ENCODE measurements at places on chromosomes 7 and 10.

GRCh38 chr10:33248638-33249037, 85.8 kb downstream of the NRP1 start:
- peak; percentile 93 for DNase-seq

DNA sequence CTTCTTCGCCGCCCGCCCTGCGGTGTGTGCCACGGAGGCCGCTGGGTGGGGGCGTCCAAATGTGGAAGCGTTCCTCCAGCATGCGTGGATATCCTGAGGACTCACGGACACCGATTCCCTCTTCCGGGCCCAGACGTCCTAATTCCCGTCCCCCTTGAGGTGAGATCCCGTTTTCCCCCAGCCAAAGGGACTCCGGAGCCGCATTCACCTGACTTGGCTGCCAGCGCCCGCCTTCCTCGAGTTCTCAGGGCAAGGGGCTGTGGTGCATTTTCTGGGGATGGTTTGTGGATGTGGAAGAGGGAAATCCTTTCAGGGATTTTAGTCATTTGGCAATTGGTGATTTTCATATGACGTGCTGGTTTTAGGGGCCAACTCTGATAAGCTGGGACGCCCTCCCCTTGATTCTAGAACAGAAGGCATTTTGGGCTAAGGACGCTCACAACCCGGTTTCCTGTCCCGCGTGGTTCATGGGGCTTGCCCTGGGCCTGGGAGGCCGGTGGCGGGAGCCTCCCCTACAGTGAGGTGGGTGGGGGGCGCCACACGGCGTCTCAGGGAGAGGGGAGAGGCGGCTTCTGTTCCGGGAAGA, 165.4 kb downstream of the ACTR3B start:
- no peak for DNase-seq

DNA sequence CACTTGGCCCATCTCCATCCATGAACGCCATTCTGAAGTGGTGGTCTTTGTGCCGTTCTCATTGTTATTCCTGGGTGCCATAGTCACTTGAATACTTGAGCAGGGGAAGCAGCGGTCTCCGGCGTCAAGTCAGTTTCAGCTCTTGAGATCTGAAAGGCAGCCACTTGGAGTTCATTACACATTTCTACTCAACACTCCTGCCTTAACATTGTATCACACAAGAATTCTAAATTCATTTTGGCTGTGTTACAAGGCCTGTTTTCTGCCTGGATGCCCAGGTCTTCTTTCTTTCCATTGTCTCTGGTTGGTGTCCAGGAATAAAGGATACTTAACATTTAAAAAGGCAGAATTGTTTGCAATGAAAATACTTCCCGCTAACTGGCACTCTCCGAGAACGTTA, 69.0 kb upstream of the RAB11FIP2 start:
- no peak for DNase-seq

DNA sequence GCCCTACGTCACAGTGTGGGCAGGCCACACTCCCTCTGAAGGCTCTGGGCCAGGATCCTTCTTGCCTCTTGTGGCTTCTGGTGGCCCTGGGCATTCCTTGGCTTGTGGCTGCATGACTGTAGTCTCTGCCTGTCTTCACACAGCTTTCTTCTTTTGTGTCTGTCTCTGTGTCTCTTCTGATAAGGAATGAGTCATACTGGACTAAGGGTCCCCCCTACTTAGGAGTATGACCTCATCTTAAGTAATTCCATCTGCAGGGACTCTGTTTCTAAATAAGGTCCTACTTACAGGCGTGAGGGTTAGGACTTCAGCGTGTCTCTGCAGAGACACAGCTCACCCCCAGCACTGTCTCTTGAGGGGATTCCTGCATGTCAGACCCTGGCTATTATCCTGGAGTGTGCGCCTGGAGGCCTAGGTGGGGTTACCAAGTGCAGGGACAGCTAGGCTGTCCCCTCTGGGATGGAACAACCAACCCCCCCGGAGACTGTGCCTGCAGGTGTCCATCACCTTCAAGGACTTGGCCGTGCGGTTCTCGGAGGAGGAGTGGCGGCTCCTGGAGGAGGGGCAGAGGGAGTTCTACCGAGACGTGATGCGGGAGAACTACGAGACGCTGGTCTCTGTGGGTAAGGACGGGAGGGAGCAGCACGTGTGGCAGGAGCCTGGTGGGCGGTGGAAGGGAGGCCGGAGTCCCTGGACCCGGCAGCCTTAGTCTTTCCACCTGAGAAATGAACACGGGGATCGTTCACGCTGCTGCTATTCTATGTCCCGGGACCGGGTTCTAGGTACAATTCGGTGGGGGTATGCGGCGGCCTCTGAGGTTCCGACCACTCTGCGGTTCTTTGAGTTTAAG, 54.1 kb downstream of the ZNF467 start:
- peak; percentile 81 for DNase-seq

GRCh38 chr7:91993976-91994375, 53.3 kb downstream of the AKAP9 start:
- no peak for DNase-seq

DNA sequence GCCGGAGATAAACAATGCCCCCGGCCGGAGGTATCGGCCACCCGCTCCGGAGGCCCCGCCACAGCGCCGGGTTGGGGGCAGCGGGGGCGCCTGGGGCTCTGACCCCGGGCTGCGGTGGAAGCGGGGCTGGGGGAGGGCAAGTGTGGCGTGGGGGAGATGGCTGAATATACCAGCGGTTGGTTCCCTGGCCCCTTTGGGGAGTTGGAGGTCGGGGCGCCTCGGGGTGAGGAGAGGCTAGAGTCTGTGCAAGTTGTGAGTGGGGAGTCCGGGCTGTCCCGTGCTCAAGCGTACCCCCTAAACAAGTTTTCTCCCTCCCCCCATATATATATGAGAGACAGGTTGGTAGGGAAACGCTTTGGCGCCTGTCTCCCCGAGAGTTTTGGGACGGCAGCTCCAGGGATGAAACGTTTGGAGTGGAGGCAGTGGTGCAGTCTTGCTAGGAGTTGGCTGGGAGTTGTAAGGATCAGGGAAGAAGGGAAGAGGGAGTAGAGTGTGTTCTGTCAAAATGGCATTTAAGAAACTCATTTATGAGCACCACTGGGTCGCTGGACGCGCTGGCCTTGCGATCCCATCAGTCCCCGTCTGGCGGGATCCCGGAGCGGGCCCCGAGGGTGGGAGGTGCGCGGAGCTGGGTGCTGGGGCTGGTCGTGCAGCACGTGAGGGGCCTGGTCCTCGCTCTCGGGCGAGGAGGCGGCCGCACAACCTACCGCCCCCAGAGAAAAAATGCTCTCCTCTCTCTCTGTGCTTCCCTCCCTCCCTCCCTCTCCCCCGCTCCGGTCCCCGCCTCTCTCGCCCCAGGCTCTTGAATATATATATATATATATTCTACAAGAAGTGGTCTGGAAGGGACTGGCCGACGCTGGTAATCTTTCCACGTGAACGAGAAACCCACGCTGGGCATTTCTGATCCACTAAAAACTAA, 1.1 kb downstream of the TET1 start:
- DNase-seq: peak; percentile 56

GRCh38 chr7:156842740-156843140, 50.2 kb downstream of the LMBR1 start:
- no peak for DNase-seq

DNA sequence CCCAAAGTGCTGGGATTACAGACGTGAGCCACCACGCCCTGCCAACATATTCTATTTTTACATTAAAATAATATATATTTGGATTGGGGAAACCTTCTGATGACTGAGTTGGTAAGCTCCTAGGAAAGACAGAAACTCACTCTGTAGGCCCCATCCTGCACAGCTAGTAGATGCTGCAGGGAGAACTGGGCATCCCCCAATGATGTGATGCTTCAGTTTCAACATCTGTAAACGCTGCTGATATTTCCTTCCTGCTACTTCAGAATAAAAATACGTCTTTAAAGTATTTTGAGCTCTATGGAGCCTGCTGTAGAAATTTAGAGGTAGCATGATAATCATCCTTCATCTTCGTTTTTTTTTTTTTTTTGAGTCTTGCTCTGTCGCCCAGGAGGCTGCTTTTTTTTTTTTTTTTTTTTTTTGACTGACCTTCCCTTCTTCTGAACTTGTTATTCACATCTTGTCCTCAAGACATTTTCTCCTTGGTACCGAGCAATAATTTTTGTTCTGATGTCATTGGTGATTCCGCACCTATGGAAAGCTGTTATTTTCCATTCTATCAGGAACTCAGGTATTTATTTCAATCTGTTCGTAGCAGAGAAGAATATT, 21.8 kb upstream of the INPP5F start:
- no peak for DNase-seq

DNA sequence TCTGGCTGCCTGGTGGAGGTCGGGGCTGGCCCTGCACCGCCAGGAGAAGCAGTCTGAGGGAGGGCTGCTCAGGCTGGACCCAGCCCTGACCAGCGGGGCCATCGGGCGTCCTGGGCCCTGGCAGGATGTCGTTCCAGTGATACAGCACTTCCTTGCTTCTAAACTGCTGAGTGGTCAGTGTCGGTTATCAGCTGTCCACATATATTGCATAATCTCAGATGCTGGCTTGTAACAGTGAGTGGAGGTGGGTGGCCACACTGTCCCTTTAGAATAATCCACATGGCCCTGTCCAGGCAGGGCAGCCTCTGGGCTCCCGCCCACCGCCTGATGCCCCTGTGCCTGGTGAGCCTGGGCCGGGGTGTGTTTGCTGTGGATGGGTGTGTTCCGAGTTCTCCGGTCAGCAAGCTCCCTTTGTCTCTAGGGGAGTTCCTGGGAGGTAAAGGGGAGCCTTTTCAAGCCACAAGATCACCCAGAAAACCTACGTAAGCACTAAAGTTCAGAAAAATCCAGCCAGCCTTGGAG, 86.1 kb downstream of the LHPP start:
- DNase-seq: no peak

GRCh38 chr7:2005786-2006185, 227.0 kb downstream of the MAD1L1 start:
- DNase-seq: no peak

DNA sequence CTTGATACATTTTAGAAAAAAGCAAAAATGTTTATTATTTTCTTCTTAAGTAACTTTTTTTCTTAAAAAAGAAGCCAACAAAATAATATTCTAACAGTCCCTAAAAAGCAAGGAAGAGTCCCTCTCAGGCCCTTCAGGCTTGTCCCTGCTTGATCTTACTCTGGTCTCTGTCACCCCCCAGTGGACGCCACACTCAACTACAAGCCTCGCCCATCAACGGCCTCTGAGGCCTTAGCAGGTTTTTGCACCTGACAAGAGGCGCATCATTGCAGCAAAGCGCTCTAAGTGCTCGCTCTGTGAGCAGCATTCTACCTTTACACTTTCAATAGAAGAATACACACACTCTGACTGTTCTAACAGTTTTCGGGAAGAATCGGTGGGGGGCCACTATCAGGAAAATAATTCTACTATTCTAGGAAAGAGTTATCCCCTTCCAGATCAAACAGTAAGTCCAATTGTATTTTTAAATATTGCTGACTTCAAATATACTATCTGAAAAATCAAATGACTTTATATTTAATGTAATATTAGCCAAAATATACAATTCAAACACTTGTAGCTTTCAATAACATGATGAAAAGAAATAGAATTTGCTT, 139.2 kb downstream of the USP6NL start:
- peak; percentile 58 for DNase-seq

GRCh38 chr7:15128716-15129115, 226.2 kb upstream of the DGKB start:
- no peak for DNase-seq

- DNase-seq: peak; percentile 50
Measured at GRCh38 chr7:5282543-5283316, at the start of gene SLC29A4. SLC29A4 (plus strand) TSS chr7:5282943; CDS start chr7:5287817, 4,874 bp downstream.

DNA sequence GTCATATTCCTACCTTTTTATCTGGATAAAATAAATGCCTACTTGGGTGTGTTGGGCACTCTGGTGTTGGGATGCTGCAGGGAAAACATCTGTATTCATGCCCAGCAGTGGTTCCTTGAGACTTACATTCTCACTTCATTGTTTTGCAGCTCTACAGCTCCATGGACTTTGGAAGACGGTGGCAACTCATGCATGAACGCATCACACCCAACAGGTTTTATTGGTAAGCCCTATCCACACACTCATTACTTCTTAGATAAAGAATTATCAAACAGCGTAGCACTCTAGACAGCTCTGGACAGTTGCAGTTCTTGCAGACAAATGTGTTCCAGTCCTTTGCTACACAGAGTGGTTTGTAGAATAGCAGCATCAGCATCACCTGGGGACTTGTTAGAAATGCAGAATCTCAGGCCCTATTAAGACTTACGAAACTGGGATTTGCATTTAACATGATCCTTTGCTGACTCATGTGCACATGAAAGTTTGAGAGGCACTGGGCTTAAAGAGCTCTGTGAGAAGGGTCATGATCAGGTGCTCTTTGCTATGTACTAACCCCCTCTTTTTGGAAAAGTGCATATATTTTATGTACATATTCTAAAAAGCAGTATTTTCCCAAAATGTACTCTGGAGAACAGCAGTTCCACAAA, 401.9 kb downstream of the SORCS3 start:
- no peak for DNase-seq

- peak; percentile 8 for DNase-seq
Measured at GRCh38 chr7:18684916-18685315, 189.4 kb downstream of the HDAC9 start.

- peak; percentile 68 for DNase-seq
Measured at GRCh38 chr7:95476904-95477594, 8.7 kb upstream of the ASB4 start.
